ENCODE measurements at places on chromosomes 13 and 19.
A peak's percentile ranks its signal among the peaks of the same experiment; 100 is the strongest.

- H3K36me3 ChIP-seq, result peaks cover 97% of the 10 kb centered on the region
- no peaks in the 10 kb centered on the region for H3K4me1 ChIP-seq
- no peak for DNase-seq
- H3K27me3 ChIP-seq, result no peaks in the 10 kb centered on the region
Observed at GRCh38 chr13:111292710-111293485, 27.5 kb upstream of the TEX29 start.

DNA sequence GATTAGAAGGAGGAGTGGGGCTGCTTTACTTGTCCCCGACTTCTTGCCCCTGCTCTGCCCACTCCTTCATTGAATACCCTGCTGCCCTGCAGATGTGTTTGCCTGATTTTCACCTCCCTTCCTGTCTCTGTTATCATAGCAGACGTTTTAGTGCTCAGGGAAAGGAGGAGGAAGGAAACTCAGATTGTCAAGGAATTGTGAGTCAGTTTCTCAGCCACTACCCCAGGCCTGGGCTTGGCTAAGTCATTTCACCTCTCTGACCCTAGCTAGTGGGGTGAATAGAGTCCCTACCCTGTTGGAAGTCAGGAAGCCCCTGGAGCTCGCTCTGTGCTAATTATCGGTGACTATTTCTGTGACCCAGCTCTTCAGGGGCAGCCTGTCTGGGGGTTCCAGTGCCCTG is 3.9 kb downstream of the BCKDHA start:
- H3K4me1 ChIP-seq, result peaks cover 6% of the 10 kb centered on the region
- no peak overlapping the region for H3K27ac ChIP-seq
- no peak for DNase-seq
- no peaks in the 10 kb centered on the region for H3K36me3 ChIP-seq
- no peak overlapping the region for H3K4me3 ChIP-seq
- H3K27me3 ChIP-seq, result no peaks in the 10 kb centered on the region

GRCh38 chr13:91375116-91375729 is 23.2 kb upstream of the GPC5 start:
- no peaks in the 10 kb centered on the region for H3K36me3 ChIP-seq
- H3K27ac ChIP-seq, result no peak overlapping the region
- H3K4me3 ChIP-seq, result no peak overlapping the region
- no peaks in the 10 kb centered on the region for H3K27me3 ChIP-seq

DNA sequence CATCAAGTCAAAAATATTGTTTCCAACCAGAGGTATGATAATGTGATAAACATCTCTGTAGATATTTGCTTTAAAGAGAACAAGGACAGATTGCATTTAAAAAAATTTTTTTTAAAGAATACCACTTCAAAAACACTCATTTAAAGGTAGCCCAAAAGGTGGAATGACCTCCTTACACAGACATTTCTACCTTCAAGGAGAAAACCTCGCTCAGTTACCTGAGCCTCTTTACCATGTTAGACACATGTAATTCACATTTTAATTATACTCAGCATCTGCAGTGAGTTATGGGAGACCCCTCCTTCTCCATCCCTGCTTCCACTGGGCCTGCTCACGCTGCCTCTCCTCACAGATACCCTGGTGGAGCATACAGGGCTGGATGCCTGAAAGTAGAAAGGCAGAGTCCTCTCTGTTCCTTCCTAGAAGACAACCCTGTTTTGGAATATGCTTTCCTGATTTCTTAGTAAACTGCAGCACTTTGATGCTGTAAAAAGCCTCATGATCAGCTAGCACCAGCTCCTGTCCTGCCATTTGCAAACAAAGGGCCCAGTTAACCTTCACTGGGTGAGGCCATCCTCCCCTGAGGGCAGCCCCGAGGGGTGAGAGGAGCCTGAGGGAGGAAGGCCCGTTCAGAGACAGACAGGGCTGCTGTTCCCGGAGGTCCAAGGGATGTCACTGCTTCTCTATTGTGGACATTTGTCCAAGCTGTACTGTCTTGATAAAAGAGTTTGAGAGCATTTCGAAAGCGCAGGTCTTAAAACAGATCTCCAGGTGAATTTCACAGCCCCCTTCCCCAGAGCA is 117.8 kb downstream of the IRS2 start:
- H3K4me3 ChIP-seq, result no peak overlapping the region
- H3K36me3 ChIP-seq, result no peaks in the 10 kb centered on the region
- H3K4me1 ChIP-seq, result peaks cover 34% of the 10 kb centered on the region
- H3K27ac ChIP-seq, result no peak overlapping the region
- no peak for DNase-seq
- H3K27me3 ChIP-seq, result peaks cover 26% of the 10 kb centered on the region

DNA sequence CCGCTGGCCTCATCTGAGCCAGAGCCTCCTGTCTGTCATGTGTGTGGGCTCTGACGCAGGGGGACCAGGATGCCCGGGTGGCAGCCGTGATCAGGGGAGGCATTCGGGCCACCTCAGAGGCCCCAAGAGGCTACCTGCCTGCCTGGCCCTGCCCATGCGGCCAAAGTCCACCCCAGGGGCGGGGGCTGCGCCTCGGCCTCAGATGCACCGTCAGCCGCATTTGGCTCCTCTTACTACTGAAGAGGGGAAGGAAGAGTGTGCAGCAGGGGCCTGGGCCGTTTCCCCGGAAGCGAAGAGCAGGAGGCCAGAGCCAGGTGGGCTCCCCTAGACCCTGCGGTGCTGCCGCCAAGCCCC is 34.0 kb downstream of the C13orf46 start:
- H3K27ac ChIP-seq, result no peak overlapping the region
- DNase-seq, result no peak
- peaks cover 13% of the 10 kb centered on the region for H3K4me1 ChIP-seq
- H3K27me3 ChIP-seq, result no peaks in the 10 kb centered on the region

GRCh38 chr13:113550453-113550852 is 34.1 kb upstream of the TFDP1 start:
- no peaks in the 10 kb centered on the region for H3K27me3 ChIP-seq
- no peak overlapping the region for H3K4me3 ChIP-seq
- peaks cover 47% of the 10 kb centered on the region for H3K36me3 ChIP-seq
- H3K4me1 ChIP-seq, result no peaks in the 10 kb centered on the region
- H3K27ac ChIP-seq, result no peak overlapping the region
- no peak for DNase-seq

DNA sequence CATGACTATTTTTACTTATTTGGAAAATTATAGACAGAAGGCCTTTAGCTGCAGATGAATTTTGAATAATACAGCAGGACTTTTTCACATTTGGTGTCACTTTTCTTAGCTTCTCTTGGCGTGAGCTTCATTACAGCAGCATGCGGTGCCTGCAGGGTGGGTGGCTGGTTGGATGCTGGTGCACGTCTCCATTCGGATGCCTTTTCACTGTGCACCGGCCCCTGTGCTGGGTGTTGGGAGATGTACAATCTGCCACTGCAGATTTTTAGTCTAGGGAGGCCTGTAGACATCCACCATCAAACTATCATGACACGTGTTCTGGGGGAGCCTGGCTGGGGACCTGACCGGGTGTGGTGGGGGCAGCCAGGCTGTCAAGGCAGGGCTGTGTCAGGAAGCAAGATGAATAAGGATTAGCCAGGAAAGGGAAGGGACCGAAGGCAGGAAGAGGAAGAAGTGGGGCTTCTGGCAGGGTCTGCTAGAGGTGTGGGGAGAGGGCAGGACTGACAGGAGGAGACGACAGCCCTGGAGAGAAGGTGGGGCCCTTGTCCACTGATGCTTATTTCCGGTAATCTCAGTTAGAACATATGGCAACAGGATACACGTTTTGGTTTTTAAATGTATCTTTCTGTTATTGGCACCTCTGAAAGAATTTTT is 88.8 kb downstream of the ARHGEF7 start:
- H3K4me3 ChIP-seq, result no peak overlapping the region
- H3K4me1 ChIP-seq, result peaks cover 22% of the 10 kb centered on the region
- no peaks in the 10 kb centered on the region for H3K27me3 ChIP-seq
- DNase-seq, result no peak
- peaks cover 31% of the 10 kb centered on the region for H3K36me3 ChIP-seq

GRCh38 chr13:23144431-23144830 is 36.3 kb upstream of the SGCG start:
- no peaks in the 10 kb centered on the region for H3K4me1 ChIP-seq
- H3K36me3 ChIP-seq, result no peaks in the 10 kb centered on the region
- no peak overlapping the region for H3K27ac ChIP-seq
- DNase-seq, result no peak

DNA sequence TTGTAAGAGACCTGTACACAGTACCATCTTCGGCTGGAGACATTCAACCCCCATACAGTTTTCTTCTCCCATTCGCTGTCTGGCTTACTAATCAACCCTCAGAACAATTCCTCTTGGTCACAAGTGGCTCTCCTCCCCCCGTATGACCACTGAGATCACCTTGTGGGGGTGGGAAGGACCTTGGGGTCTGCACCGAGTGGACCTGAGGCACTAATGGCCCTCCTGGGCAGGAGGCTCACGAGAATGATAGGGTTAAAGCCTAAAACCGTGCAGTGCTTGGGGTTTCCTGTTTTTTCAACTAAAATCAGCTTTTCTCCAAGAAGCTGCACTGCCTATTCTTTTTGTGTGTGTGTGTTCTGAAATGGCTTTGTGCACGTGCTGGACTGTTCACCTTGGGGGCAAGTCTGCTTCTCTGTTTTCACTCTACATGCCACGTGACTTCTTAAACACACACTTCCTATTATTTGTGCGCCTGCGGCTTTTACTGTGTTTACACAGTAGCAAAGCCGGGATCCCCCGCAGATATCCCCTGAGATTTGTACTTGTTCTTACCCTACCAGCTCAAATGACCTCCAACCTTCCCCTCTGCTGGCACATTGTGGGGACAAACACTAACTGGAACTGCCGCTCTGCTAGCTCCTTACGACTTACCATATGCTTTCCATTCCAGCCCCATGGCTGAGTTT is 12.3 kb downstream of the RBM26 start:
- H3K4me1 ChIP-seq, result peaks cover 6% of the 10 kb centered on the region
- no peaks in the 10 kb centered on the region for H3K27me3 ChIP-seq
- H3K4me3 ChIP-seq, result no peak overlapping the region
- no peak overlapping the region for H3K27ac ChIP-seq
- peaks cover 41% of the 10 kb centered on the region for H3K36me3 ChIP-seq

DNA sequence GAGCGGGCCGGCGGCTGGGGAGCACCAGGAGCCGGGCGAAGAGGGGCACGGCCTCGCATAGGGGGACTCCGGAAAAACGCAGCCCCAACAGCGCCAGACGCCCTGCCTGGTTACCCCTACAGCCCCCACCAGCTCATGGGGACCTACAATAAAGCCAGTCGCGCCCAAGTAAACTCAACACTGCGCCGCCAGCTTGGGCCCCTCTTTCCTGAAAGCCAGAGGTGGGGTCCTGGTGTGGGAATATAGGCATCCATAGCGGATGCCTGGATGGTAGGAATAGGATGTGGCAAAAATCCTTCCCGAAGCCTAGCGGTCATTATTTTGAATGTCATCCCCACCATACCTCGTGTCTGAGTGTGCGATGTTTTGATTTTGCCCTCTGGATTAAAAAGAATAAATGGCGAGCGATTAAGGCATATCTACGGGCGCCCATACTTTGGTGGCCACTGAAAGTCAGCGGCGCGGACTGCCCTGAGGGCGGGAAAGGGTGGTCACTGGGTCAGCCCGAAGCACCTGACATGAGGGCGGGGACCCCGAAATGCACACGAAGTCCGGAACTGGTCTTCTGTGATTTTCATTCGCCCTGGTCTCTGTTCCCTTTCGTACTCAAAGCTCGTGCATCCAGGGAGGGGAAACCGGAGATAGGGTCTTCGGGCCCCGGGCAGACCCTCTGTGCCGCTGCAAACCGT is at the start of the genes NHLRC3 and PROSER1:
TSS of gene NHLRC3 (plus strand) at position 577 of the 689 bp plus-strand sequence. CDS start 184 bp downstream, outside the sequence.
TSS of gene PROSER1 (minus strand) at position 210 of the 689 bp plus-strand sequence. CDS start 847 bp downstream, outside the sequence.
- H3K27me3 ChIP-seq, result no peaks in the 10 kb centered on the region
- peak within 1 kb of the TSS; percentile 81 for H3K4me3 ChIP-seq
- peak; percentile 85 for DNase-seq
- H3K4me1 ChIP-seq, result peaks cover 7% of the 10 kb centered on the region

DNA sequence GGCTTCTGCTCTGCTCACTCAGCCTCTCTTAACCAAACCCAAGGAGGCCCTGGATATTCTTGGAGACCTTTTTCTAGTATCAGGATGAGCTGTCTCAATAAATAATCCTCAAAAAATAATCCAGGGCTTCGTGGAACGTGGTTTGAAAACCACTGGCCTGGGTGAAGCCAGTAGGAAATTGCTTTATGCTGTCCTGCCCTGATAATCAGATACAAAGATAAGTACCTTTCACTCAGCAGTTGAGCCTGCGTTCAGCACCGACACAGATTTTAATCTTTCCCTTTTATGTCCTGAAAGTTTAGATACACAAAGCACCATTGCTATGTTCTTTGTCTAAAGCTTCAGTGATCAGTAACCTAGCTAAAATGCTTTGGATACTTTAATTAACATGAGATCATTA is 460.0 kb downstream of the RFC3 start:
- H3K4me3 ChIP-seq, result no peak overlapping the region
- H3K4me1 ChIP-seq, result no peaks in the 10 kb centered on the region
- H3K27ac ChIP-seq, result no peak overlapping the region
- no peaks in the 10 kb centered on the region for H3K36me3 ChIP-seq
- no peaks in the 10 kb centered on the region for H3K27me3 ChIP-seq

- DNase-seq, result no peak
- H3K4me3 ChIP-seq, result no peak overlapping the region
- H3K27me3 ChIP-seq, result no peaks in the 10 kb centered on the region
- H3K4me1 ChIP-seq, result peaks cover 27% of the 10 kb centered on the region
- H3K36me3 ChIP-seq, result no peaks in the 10 kb centered on the region
Observed at GRCh38 chr13:49357694-49358093, 86.2 kb downstream of the CAB39L start.

- H3K4me3 ChIP-seq, result no peak overlapping the region
- no peak overlapping the region for H3K27ac ChIP-seq
- no peaks in the 10 kb centered on the region for H3K4me1 ChIP-seq
- no peaks in the 10 kb centered on the region for H3K27me3 ChIP-seq
Observed at GRCh38 chr19:32863841-32864240, 5.7 kb downstream of the SLC7A9 start.

DNA sequence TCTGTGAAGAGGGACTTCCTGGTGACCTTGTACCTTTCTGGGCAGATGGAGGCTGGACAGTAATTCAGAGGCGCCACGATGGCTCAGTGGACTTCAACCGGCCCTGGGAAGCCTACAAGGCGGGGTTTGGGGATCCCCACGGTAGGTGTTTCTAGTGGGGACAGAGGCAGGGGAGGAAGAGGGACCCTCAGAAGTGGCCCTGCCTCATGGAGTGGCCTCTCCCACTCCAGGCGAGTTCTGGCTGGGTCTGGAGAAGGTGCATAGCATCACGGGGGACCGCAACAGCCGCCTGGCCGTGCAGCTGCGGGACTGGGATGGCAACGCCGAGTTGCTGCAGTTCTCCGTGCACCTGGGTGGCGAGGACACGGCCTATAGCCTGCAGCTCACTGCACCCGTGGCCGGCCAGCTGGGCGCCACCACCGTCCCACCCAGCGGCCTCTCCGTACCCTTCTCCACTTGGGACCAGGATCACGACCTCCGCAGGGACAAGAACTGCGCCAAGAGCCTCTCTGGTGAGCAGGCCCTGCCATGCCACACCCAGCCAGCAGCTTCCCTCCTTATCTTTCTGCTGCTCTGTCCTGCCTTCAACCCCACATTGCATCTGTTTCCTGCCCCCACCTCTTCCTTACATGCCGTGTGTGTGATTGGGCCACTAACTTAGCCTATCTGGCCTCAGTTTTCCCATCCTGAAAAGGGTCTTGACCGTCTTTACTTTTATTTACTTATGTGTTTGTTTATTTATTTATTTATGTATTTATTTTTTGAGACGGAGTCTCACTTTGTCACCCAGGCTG is 7.3 kb downstream of the ANGPTL4 start:
- H3K27me3 ChIP-seq, result no peaks in the 10 kb centered on the region
- no peak overlapping the region for H3K27ac ChIP-seq
- H3K36me3 ChIP-seq, result 0 out of 2 replicates have a peak, but pooled peaks cover 2% of the 10 kb centered on the region
- H3K4me3 ChIP-seq, result no peak overlapping the region

GRCh38 chr19:38975861-38976271 is 324 bp upstream of the FBXO17 start:
- no peaks in the 10 kb centered on the region for H3K27me3 ChIP-seq
- no peaks in the 10 kb centered on the region for H3K4me1 ChIP-seq
- no peak overlapping the region for H3K27ac ChIP-seq
- no peak for DNase-seq
